Upper lobe of left lung (tissue), 6 donors: ENCODE measurements at places on chromosomes 11 and 22. TPM values are rescaled to one million over a fixed set of nuclear protein-coding genes. Genes with fewer than 3 reads are reported as not detected.
A peak's percentile ranks its signal among the peaks of the same experiment; 100 is the strongest.

DNA sequence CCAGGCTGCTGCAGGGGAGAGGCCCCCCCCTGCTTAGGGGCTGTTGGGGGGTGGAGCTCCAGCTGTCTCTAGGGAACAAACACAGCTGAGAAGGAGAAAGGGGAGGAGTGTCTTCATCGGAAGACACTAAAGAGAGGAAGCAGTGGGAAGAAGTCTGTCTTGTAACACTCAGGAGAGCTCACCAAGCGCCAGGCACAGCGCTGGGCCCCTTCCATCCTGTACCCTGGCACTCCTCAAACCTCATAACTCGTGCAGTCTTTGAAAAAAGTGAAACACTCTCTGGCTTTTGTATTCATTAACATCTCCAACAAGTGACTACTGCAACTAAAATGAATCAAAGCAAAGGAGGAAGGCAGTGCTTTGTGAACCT lies 67.4 kb upstream of the PRDM11 start:
- DNase-seq: no peak

DNA sequence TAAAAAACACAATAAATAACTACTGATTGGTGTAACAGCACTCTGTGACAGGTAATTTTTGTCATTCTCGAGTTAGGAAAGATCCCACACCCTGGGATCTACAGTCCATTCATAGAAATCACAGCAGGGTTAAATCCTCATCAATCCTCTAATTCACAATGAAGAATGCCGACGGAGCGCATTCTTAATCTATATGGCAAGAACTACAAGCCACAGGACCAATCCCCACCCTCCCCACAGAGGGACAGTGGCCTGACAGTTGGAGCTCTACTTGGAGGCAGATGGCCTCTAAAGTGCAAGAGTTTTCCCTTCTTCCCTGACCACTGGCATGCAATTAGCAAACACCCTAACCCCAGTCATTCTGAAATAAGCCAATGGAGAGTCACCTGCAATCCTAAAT lies 34.2 kb downstream of the TCF20 start:
- DNase-seq: no peak

- DNase-seq: no peak
These were observed 61.7 kb downstream of the CHRDL2 start for GRCh38 chr11:74669211-74670160.

DNA sequence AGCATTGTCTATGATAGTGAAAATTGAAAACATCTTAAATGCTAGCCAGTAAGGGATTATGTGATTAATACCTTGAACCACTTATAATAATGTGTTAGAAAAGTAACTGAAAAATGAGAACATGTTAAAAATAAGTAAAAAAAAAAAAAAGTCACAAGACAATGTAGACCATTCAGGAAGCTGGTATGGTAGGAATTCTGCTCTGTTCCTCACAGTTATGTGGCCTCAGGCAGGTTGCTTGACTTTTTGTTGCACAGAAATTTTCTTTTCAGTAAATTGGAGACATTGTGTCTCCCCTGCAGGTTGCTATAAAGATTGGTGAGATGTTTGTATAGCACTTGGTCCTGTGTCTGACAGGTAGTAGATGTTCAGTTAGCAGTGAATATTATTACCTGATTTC lies 17.3 kb upstream of the PLET1 start:
- DNase-seq: no peak

GRCh38 chr11:102760344-102761035 lies 19.9 kb downstream of the MMP10 start:
- DNase-seq: no peak

- peak; percentile 42 for DNase-seq
These were observed 22.2 kb downstream of the CASP5 start for GRCh38 chr11:105000797-105001196.

- DNase-seq: no peak
These were observed 14.6 kb upstream of the FCHSD2 start for GRCh38 chr11:73156686-73157085.

GRCh38 chr11:66476841-66477251 lies 3.4 kb upstream of the DPP3 start:
- no peak for DNase-seq

DNA sequence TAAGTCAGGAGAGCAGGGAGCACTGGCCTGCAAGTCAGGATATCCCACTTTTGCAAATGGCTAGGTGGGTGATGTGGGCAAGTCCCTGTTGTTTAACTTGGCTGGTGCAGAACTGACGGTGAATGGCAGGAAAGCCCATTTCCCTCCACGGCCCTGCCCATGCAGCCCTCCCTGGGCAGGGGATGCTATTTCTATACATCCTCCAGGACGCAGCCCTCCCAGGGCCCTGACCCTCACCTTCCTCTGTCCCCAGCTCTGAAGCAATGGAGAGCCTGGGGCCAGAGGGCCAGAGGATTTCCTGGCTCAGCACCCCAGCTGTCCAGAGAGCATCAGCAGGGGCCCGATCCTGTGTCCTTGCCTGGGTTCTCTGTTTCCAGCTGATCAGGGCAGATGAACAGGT lies 91.3 kb downstream of the TSPAN18 start:
- no peak for DNase-seq

FOXRED2 gene
- 6.0 TPM for total RNA-seq

OR52I1 gene
- not detected for total RNA-seq

NELL1 gene
- not detected for total RNA-seq

DDI1 gene
- not detected for total RNA-seq
